Airway epithelial cell (primary cell): ENCODE measurements at places on chromosomes 16 and 17. TPM values are rescaled to one million over a fixed set of nuclear protein-coding genes. Genes with fewer than 3 reads are reported as not detected.

Gene TMEM132E
- total RNA-seq: not detected in 2 replicates

Gene CRISPLD2
- 1.9 and 2.6 TPM in 2 replicates for total RNA-seq

Gene ASPA
- total RNA-seq: not detected in 2 replicates

Gene PPY
- not detected in 2 replicates for total RNA-seq

Gene INTS2
- total RNA-seq: 7.9 and 12.2 TPM in 2 replicates

Gene EVI2A
- 0.19 and 0.21 TPM in 2 replicates for total RNA-seq

Gene ZFPM1
- total RNA-seq: 2.2 and 3.0 TPM in 2 replicates

Gene KRTAP4-5
- not detected in 2 replicates for total RNA-seq

Gene TUBB3
- total RNA-seq: 159 and 160 TPM in 2 replicates

Gene ABCC12
- total RNA-seq: not detected in 2 replicates

Gene TBC1D3I
- total RNA-seq: 0.28 TPM in 1 of 2 replicates, not detected in the other

Gene KRT12
- not detected in 2 replicates for total RNA-seq

Gene CDRT15
- total RNA-seq: not detected in 2 replicates

Gene TBC1D26
- not detected in 2 replicates for total RNA-seq

Gene KRTAP4-12
- not detected in 2 replicates for total RNA-seq

Gene KCNJ2
- total RNA-seq: 0.42 and 0.46 TPM in 2 replicates

Gene C16orf89
- not detected in 2 replicates for total RNA-seq
